Spinal cord (tissue), 10 donors: ENCODE measurements at places on chromosomes 4 and X. TPM values are rescaled to one million over a fixed set of nuclear protein-coding genes. Genes with fewer than 3 reads are reported as not detected.

Gene HEPH
- total RNA-seq = 31.7 TPM

DNA sequence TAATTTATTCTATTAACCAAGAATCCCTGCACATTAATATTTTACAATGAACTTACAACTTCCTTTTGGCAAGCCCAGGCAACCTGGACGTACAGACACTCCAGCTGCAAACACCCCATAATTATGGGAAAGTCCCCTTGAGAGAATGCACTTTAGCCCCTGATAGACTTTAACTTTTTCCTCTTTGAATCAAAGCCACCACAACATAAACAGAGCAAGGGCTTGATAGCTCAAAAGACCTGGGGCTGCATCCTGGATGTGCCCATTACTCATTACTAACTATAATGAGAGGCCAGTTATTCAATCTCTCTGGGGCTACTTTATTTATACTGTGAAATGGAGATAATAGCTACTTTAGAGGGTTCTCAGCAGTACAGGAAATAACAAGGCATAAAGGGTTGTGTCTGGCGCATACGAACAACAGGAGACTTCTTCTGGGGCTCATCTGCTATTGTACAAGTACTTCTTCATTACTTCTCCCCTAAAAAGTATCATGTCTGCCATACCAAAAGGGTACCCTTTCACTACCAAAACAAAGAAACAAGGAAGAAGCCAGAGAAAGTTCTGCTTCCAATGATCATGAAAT, 54.9 kb downstream of the CASK start:
- no peak overlapping the region for H3K4me3 ChIP-seq
- no peaks in the 10 kb centered on the region for H3K4me1 ChIP-seq

DNA sequence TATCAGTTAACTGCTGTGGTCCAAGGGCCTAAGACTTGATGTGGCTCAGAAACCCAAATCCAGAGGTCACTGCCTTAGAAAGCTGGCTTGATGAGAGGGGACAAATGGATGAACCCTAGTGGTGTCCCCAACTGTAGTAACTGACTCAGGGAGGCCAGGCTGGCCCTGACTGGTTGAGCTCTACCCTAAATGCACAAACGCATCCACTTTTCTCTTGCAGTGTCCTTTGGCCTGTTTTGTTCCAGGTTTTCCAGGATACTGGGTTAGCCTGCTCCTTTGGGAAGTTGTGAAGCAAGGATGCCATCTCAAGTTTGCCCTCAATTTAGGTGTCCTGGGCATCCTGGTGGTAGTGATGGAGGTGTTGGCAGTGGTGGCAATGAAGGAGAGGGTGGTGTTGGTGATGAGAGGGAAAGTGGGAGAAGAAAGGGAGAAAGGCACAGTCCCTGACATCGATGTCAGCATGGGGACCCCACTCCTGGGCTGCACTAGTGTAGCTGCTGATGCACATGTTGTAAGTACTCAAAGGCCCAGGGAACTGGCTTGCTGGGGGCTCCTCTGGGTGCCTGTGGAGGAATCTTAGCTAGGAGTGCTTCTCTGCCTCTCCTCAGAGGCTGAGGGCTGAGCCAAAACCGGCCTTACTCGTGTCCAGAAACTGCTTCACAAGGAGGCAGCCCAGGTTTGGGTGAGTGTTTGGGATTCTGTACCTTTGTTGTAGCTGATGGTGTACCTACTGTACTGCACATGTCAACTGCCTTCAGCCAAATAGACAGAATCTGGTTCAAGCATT, 2.9 kb upstream of the HAND2 start:
- H3K4me3 ChIP-seq = no peak overlapping the region
- no peak overlapping the region for H3K27ac ChIP-seq
- no peaks in the 10 kb centered on the region for H3K36me3 ChIP-seq
- no peak for DNase-seq
- H3K4me1 ChIP-seq = peaks cover 32% of the 10 kb centered on the region

DNA sequence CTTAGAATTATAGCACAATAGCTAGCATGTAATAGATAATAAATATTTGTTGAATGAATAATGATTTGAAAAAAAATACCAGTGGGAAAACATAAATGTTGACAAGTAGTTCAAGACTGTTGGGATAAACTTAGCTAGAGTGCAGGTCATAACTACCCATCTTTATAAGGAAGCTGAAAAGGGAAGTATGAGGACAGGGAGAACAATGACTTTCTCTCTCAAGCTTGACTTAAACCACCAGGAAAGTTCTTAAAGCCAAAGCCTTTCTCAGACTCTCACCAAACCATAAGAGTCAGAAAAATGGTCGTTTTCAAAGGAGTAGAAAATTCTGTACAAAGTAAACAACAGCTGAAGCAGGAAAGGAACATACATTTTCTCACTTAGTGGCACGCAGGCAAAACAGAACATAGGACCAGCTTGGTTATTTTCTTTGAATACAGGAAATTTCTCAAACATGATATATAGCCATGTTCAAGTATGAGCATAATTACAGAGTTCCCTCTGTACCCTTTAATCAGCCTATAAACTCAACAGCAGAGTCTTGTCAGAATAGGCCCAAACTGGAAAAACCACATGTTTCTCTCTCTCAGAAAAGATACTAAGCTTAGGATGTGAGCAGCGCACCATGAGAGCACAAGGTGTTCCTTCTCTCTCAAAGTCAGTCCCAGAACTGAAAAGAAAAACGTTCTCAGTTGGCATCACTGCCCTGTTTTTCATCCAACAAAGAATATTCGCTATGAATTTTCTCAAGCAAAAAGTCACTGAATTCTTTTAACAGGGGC, 28.7 kb downstream of the MAPK10 start:
- H3K4me3 ChIP-seq = no peak overlapping the region
- no peak for DNase-seq
- no peaks in the 10 kb centered on the region for H3K36me3 ChIP-seq
- peaks cover 3% of the 10 kb centered on the region for H3K4me1 ChIP-seq
- H3K27me3 ChIP-seq = no peaks in the 10 kb centered on the region

- no peaks in the 10 kb centered on the region for H3K27me3 ChIP-seq
- no peak overlapping the region for H3K27ac ChIP-seq
- no peak overlapping the region for H3K4me3 ChIP-seq
- no peak for DNase-seq
- peaks cover 31% of the 10 kb centered on the region for H3K4me1 ChIP-seq
Measured at GRCh38 chr4:7679406-7680040, 244.8 kb upstream of the PSAPL1 start.

DNA sequence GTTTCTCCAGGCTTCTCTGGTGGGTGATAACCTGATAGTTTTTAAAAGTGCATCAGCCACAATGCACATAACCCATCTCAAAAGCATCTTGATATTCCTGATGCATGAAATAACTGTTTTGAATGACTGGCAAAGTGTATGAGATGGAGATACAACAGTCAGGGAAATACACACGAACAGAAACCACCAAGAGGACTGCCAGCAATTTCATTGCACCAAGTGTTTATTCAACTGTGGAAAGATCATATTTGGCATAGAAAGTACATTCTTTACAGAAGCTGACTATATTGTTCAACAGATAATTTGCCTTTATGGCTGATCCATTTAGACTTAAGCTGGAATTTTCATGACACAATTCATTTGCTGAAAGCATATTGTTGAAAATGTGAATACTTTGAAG, 139.5 kb downstream of the SLIT2 start:
- DNase-seq = no peak
- no peaks in the 10 kb centered on the region for H3K36me3 ChIP-seq
- H3K27ac ChIP-seq = no peak overlapping the region

DNA sequence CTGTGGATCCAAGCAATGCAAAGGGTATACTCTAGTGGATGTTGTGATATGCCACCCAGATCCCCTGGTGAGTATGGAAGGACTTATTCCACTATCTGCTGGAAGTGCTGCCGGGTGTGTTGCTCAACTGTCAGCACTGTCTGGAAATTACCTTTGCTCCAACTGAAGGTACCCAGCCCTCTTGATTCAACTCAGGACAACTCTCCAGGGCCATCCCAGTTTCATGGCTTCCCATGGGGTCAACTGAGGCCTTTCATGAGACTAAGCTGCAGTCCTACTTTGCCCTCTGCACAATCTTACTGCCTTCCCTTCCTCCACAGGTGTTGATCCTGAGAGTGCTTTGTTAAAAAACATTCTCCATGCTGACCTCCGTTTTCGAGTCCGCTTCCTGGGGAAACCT, 99.8 kb downstream of the SPRY1 start:
- no peaks in the 10 kb centered on the region for H3K4me1 ChIP-seq
- H3K27ac ChIP-seq = no peak overlapping the region
- no peaks in the 10 kb centered on the region for H3K27me3 ChIP-seq
- no peak for DNase-seq
- H3K36me3 ChIP-seq = no peaks in the 10 kb centered on the region

Gene FMR1NB
- not detected for total RNA-seq

GRCh38 chr4:99591757-99592156, 17.1 kb downstream of the MTTP start:
- H3K36me3 ChIP-seq = no peaks in the 10 kb centered on the region
- H3K4me3 ChIP-seq = no peak overlapping the region
- H3K27me3 ChIP-seq = no peaks in the 10 kb centered on the region
- no peaks in the 10 kb centered on the region for H3K4me1 ChIP-seq

- H3K27me3 ChIP-seq = no peaks in the 10 kb centered on the region
- H3K27ac ChIP-seq = no peak overlapping the region
- no peak overlapping the region for H3K4me3 ChIP-seq
- no peaks in the 10 kb centered on the region for H3K36me3 ChIP-seq
- no peak for DNase-seq
Measured at GRCh38 chrX:1870421-1870820, 255.6 kb downstream of the ASMT start.

DNA sequence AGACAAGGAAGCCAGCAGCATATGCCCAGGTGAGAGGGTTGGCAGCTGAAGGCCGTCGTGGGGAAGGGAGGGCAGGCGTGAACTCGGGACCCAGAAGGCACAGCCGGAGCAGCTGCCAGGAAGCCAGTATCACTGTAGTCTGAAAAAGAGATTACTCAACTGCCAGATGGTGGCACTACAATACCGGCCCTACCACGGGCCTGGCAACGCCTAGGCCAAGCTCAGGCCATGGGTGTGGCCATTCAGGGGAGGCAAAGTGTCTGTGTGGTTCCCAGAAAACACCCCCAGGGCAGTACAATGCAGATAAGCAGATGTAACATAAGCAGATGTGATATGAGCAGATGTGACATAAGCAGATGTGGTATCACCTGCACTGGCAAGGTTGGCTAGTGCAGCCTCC, 236.0 kb downstream of the AFAP1 start:
- H3K4me3 ChIP-seq = no peak overlapping the region
- peaks cover 49% of the 10 kb centered on the region for H3K36me3 ChIP-seq
- H3K27me3 ChIP-seq = peaks cover 6% of the 10 kb centered on the region
- no peak overlapping the region for H3K27ac ChIP-seq
- no peak for DNase-seq

Gene FAM241A
- total RNA-seq = 1.7 TPM

- peak overlapping the region; percentile 86 for H3K27ac ChIP-seq
- peaks cover 18% of the 10 kb centered on the region for H3K36me3 ChIP-seq
- DNase-seq = no peak
- peak overlapping the region; percentile 89 for H3K4me3 ChIP-seq
Measured at GRCh38 chr4:56468097-56468422, 643 bp downstream of the SRP72 start.

DNA sequence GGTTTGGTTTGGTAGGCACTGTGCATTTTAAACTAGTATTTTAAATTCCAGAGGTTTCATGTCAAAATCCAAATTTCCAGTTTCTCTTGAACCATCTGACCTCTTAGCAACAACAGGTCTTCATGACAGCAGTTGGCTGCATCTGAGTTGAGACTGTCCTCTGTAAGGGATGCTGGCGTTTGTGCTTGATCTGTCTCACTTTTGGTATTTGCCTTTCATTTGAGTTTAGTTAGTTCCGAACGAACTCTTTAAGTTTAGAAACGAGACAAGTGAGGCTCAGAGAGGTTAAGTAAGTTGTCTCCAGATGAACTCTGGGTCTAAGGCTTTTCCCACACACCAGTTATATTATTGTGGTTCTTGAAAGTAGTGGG, 29.1 kb downstream of the SPARCL1 start:
- no peak for DNase-seq
- peaks cover 3% of the 10 kb centered on the region for H3K4me1 ChIP-seq
- no peaks in the 10 kb centered on the region for H3K27me3 ChIP-seq
- H3K36me3 ChIP-seq = no peaks in the 10 kb centered on the region

- peaks cover 24% of the 10 kb centered on the region for H3K36me3 ChIP-seq
- no peak for DNase-seq
- H3K27me3 ChIP-seq = no peaks in the 10 kb centered on the region
Measured at GRCh38 chr4:153622093-153622492, 62.0 kb upstream of the TLR2 start.

Gene NMU
- total RNA-seq = 5.7 TPM

Gene FDCSP
- total RNA-seq = not detected

GRCh38 chrX:46710927-46711623, 47.8 kb downstream of the SLC9A7 start:
- no peaks in the 10 kb centered on the region for H3K36me3 ChIP-seq
- H3K4me3 ChIP-seq = no peak overlapping the region
- H3K4me1 ChIP-seq = peaks cover 2% of the 10 kb centered on the region
- H3K27me3 ChIP-seq = no peaks in the 10 kb centered on the region
- no peak for DNase-seq

Gene SPARCL1
- total RNA-seq = 1,228 TPM

DNA sequence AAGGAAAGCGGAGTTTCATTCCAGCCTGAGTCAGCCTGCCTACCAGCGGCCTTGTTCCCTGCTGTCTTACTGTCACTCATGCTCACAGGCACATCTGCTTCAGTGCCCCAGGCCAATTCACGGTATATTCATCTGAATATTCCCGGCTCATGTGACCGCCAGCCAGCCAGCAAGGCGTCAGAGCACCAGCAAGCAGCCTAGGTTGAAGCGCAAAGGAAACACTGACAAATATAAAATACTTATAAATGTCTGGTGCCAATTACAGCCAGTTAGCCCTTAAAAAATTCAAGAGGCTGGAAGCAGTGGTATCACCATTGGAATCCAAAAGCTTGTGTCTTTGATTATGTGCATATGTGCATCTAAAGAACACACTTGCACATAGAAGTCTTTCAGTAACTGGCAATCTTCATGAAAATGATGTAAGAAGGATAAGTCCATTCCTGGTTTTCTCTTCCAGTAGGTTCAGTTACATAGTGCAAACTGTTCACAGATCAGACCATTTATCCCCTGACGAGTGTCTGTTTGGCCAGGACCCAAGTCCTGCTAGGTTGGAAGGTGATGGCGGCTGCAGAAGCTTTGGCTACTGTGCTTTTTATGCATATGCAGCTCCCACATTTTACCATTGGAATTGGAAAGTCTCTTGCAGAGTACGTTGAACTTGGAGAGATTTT, 61.3 kb downstream of the LUZP4 start:
- H3K27me3 ChIP-seq = peaks cover 7% of the 10 kb centered on the region
- H3K36me3 ChIP-seq = no peaks in the 10 kb centered on the region
- H3K4me3 ChIP-seq = no peak overlapping the region
- no peaks in the 10 kb centered on the region for H3K4me1 ChIP-seq
- no peak overlapping the region for H3K27ac ChIP-seq

Gene KDR
- total RNA-seq = 79.9 TPM

GRCh38 chr4:169593050-169593560, 19.3 kb downstream of the NEK1 start:
- H3K4me3 ChIP-seq = no peak overlapping the region
- H3K36me3 ChIP-seq = peaks cover 10% of the 10 kb centered on the region
- no peak for DNase-seq
